ENCODE measurements at places on chromosomes 7 and 10.

DNA sequence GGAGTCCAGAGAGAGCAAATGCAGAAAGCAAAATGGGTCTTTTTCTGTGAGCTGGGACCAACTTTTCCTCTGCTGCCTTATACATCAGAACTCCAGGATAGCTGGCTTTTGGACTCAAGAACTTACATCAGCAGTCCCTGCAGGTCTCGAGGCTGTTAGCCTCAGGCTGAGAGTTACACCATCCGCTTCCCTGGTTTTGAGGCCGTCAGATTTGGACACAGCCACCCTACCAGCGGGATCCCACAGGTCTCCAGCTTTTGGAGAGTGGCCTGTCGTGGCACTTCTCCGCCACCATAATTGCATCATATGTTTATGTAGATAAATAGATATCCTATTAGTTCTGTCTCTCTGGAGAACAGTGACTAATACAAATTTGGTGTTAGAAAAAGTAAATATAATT lies 64.2 kb downstream of the TRIL start:
- no peak for DNase-seq

GRCh38 chr10:74901301-74901700 lies 74.9 kb downstream of the KAT6B start:
- DNase-seq = peak; percentile 23

GRCh38 chr10:107497024-107497423 lies 332.5 kb upstream of the SORCS1 start:
- DNase-seq = no peak

DNA sequence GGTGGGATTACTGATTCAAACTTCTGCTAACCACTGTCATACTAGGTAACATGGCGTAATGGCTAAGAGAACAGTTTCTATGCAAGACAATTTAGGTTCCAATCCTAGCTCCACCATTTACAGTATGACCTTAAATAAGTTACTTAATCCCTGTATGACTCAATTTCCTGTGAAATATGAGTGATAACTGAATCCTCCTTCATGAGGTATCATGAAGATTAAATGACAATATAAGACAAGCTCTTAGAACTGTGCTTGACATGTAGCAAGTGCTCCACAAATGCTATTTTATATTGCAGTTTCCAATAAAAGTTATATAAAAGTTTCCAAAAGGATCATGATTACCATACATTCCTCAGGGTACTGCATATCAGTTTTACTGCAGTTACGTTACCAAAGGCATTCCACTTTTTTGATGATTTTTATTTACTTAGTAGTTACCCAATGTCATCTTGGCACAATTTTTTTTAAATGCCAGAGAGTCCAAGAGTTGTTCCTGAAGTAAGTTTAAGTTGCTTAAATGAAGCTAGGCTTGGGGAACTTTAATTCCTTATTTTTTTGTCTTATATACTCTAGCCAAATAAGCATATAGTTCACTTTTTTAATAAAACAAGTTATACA lies 7.1 kb downstream of the DOCK4 start:
- DNase-seq = no peak

GRCh38 chr7:39826166-39826565 lies 123.9 kb upstream of the CDK13 start:
- DNase-seq = no peak

DNA sequence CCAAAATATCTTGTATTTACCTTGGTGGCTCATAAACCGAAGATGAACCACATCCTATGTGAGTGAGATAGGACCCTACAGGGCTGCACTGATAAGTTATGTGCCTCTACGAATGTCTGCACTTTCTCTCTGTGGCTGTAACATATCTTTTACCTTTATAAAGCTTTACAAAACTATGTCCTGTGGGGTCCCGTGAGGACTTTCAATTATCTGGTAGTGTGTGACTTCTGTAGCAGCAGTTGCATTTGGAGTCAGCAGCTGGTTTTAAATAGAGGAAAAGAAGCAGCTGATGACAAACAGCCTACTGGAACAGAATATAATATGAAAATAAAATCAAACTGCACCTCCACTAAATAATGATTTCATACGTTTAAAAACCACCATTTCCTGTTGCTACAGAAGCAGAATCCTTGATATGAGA lies 222.4 kb upstream of the GNAI1 start:
- no peak for DNase-seq

GRCh38 chr10:106981452-106982075 lies 182.9 kb downstream of the SORCS1 start:
- no peak for DNase-seq

- DNase-seq = no peak
Observed at GRCh38 chr7:34841326-34841725, 183.3 kb downstream of the NPSR1 start.

DNA sequence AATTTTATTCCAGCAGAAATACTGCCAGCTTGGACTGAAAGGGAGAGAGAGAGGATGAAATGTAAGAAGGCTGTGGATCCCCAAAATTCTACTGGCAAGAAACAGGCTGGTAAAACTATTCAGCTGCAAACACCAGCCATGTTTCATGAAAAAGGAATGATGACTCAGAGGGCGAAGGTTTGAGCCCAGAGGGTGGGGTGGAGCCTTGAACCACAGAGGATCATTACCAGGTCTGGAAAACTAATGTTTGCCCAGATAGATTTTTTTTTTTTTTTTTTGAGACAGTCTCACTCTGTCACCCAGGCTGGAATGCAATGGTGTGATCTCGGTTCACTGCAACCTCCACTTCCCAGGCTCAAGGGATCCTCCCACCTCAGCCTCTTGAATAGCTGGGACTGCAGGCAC lies 41.7 kb upstream of the NRF1 start:
- DNase-seq = no peak

GRCh38 chr7:42981601-42982000 lies 49.4 kb downstream of the MRPL32 start:
- DNase-seq = no peak

- DNase-seq = no peak
Observed at GRCh38 chr10:72728462-72728861, 36.5 kb downstream of the MCU start.

GRCh38 chr10:102167861-102168260 lies 15.7 kb downstream of the NOLC1 start:
- DNase-seq = no peak

DNA sequence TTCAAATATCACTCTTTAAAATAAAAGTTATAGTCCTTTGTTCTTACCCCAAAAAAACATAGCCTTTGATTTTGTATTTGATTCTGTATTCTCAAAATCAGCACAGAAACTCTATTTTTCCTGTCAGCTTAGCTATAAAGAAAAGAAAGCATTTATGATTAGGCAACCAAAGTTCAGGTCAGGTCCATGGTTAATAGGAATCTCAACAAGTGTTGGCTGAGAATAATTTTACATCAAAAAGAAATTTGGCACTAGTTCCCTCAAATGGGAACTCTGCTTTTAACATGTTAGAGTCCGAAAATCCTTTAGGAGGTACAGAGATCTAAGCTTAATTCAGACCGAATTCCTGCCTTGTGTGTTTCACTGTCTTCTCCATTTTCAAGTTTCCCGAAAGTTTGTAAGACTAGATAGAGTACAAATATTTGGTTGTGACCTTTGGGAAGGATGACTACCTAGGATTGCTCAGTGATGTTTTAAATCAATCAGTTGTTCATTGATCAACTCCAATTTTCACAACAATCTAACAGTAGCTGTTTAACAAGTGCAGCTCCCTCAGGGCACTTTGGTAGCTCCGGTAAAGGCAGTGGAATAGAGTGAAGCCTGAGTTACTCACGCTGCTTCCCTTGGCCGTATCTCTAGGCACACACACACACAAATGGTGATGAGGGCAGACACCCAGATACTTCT lies 8.8 kb upstream of the ENO4 start:
- no peak for DNase-seq

DNA sequence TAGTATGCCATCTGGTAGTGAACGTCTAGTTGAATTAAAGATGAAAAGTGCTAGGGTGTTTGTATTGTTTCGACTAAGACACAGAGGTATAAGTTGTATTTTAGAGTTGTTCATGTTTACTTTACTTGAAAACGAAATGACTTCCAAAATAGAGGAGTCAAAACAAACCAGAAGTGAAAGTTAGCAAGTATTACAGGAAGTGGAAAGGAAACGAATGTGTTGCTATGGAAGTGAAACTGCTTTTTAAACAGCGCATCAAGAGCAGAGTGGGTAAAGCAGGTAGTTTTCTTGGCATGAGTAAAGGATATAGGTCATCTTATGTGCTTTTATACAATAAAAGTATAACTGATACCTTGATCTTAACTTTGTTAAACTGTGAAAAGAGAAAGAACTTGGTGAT lies 20.0 kb upstream of the GALNTL5 start:
- DNase-seq = peak; percentile 53

GRCh38 chr10:121404611-121405010 lies 193.6 kb downstream of the FGFR2 start:
- no peak for DNase-seq

DNA sequence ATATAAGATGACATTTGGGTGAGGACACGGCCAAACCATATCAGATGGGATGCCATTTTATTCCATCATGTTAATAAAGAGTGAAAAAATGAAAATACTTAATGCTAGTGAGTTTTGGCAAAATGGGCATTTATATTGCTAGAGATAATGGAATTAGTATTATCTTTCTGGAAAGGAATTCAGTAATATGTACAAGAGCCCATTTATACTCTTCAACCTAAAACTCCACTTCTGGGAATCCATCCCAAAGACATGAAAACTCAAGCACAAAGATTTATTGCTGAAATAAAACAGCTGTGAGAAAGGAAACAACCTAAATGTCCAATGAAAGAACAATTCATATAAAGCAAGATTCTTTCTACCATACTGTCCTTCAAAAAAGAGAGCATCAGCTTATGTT lies 96.0 kb upstream of the TMEM168 start:
- DNase-seq = no peak

DNA sequence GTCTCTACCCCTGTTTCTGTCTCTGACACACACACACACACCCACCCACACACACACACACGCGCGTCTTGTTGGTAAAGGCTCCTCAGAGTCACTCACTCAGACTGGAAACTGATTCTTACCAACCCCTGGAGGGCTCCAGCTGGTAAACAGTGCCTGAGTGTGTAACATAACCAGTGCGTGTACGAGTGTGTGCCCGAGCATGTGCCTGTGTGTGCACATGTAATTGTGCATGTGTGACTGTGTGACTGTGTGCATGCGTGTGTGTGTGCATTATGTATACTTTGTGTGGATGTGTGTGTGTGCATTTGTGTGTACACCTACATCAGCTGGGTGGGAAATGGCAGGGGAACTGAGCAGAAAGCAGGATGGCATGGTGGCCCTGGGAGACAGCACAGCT lies 317.1 kb downstream of the WDR37 start:
- peak; percentile 8 for DNase-seq

- no peak for DNase-seq
Observed at GRCh38 chr10:33258967-33259366, 75.5 kb downstream of the NRP1 start.

- no peak for DNase-seq
Observed at GRCh38 chr10:90872648-90873020, 860 bp downstream of the RPP30 start.

DNA sequence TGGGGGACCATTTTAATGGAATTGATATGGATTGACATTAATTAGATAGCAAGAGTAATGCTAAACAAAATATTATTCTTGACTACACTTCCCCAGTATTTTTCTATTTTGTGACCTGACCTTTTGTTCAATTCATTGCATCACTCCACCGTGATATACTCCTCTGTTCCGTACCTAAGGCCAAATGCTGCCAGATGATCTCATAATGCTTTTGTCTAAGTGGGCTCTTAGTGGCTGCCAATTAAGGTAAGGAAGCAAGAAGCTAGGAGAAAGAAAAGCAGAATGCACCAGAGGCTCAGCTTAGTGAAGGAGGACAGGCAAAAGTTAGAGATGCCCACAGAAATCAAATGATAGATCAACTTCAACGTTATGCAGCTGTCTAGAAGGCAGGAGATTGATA lies 36.4 kb downstream of the FEZF1 start:
- no peak for DNase-seq

DNA sequence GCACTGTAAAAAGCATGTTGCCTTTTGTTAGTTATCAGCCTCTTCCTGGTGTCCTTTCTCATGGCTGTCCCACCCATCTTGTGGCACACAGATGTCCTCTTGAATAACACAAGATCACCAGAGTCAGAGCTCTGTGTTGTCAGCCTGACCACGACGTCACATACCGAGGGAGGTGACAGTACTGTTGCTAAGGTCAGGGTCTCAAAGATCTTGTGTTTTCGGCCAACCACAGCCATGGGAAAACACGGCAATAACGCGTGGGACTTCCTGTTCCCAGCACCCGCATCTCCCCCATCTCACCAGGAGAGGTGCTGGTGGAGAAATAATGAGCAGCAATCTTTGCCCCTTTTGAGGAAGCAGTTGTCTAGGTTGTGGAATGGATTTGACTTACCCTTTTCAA lies 40.4 kb downstream of the NPVF start:
- DNase-seq = no peak

GRCh38 chr10:114068054-114068707 lies 24.5 kb downstream of the ADRB1 start:
- DNase-seq = no peak

GRCh38 chr10:105358911-105359310 lies 717.8 kb downstream of the SORCS3 start:
- no peak for DNase-seq

- no peak for DNase-seq
Observed at GRCh38 chr10:79905322-79906314, 43.3 kb downstream of the SFTPD start.

DNA sequence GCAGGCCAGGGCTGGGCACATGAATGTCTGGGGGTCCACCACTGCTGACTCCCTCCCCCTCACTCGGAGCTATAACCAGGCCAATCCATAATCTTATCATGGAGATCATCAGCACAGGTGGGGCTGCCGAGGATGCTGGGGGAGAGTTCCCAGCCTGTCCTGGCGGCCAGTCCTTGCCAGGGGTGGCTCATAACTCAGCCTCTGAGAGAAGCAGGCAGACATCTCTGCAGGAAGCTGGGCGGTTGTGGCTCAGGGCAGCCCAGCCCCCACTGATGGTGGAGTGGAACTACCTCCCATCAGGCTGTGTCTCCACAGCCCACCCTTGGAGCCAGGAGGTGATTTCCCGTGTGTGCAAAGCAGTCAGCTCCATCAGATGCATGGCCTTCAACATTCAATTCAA lies 109.4 kb upstream of the ZNF92 start:
- DNase-seq = no peak

DNA sequence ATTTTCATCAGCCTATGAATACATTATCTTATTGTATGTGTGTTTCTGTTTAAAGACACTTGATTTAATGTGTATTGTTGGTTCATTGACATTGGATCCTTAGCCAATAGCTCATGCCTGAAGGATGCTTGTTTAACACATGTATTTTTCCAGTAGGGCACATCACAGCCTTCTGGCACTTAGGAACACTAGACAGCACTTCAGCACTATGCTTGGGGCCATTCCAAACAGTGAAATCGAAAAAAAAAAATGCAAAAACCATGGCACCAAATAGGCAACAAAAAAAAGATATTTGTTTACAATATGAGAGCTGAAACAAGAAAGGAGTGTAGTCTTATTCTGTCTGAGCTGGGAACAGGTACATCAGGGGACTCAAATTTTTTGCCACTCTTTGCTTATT lies 262.8 kb downstream of the SLC25A13 start:
- no peak for DNase-seq

- no peak for DNase-seq
Observed at GRCh38 chr7:28503396-28503795, 91.1 kb downstream of the CREB5 start.

GRCh38 chr10:34696423-34696822 lies 118.7 kb downstream of the PARD3 start:
- DNase-seq = no peak
